ENCODE measurements at places on chromosomes 6 and 20.

- DNase-seq: peak; percentile 86
These were observed 69.3 kb downstream of the CLIC5 start for GRCh38 chr6:45946352-45946751.

DNA sequence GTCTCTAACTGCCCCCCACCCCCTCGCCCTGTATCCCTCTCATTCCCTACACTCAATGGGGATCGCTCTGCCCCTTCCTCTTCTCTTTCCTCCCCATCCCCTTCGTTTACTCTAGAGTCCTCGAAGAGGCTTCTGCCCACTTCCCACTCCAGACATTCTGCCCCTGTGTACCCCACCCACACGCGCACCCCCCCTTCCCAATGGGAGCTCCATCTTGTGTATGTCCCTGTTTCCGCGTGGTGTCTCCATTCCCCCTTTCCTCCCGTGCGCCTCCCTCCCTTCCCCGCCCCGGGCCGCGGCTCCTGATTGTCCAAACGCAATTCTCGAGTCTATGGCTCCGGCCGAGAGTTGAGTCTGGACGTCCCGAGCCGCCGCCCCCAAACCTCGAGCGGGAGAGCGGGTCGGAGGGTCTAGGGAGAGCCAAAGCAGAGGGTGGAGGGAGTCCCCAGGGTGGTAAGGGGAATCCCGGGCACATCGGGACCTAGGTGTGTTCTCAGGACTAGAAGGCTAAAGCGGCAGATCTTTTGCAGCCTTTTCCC is 679 bp upstream of the RING1 start:
- DNase-seq: no peak

DNA sequence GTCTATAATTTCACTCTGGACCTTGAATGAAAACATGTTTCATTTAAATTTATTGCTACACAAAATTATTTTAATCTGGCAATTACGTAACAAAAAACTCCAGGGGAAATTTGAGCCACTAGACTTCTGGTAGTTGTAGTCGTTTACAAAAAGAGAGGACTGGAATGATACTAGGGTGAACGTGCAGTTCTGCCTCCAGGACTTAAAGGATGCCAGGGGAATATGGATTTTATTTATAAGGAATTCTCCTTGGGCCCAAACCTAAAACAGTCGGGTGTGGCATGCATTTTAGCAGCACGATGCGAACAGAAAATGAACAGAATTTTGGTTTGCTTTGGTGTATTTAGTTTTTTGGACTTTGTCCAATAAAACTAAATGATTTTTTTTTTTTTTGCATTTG is 76.9 kb downstream of the PRL start:
- DNase-seq: no peak

DNA sequence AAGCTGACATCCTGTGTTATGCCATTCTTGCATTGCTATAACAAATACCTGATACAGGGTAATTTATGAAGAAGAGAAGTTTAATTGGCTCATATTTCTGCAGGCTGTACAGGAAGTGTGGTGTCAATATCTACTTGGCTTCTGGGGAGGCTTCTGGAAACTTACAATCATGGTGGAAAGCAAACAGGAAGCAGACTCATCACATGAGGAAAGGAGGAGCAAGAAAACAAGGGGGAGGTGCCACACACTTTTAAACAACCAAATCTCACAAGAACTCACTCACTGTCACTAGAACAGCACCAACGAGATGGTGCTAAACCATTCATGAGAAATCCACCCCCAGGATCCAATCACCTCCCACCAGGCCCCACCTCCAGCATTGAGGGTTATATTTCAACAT is 143.1 kb upstream of the GGTLC1 start:
- no peak for DNase-seq

DNA sequence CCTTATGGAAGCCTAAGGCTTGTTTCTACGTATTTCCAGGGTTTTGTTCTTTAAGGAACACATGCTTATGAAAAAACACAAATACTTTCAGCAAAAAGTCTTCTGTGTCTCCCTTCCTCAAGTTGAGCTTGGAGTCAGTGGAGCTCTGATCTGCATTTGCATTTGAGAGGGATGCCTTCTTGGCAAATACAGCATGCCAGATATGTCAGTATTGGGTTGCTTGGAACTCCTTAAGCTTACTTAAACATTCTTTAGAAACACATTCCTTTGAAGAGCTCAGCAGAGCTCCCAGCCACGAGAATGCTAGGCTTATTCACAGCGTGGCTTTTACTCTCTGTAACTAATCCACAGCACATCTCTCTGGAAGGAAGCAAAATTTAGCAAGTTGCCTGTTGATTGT is 68.3 kb downstream of the ANKRD6 start:
- no peak for DNase-seq

GRCh38 chr6:166202321-166202733 is 34.7 kb upstream of the TBXT start:
- no peak for DNase-seq

- DNase-seq: no peak
These were observed 113.1 kb downstream of the SYNDIG1 start for GRCh38 chr20:24582373-24583168.

GRCh38 chr20:18252597-18253451 is 35.5 kb upstream of the ZNF133 start:
- peak; percentile 31 for DNase-seq

DNA sequence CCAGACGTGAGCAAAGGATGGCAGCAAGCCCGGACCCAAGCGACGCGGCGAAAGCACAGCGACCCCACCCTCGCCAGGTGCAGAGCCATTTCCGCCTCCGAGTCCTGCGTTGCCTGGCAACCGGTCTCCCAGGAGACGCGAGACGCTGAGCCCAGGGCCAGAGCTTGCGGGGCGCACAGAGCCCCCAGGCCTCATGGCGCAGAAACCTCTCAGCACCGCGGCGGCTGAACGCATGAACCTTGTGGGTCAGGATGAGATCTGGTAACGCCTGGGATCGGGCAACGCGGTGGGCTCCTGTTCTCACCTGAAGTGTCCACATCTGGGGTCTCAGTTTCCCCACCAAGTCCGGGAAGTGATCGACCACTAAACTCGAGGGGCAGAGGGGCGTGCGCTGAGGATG is 77.7 kb downstream of the ANKRD60 start:
- DNase-seq: no peak

DNA sequence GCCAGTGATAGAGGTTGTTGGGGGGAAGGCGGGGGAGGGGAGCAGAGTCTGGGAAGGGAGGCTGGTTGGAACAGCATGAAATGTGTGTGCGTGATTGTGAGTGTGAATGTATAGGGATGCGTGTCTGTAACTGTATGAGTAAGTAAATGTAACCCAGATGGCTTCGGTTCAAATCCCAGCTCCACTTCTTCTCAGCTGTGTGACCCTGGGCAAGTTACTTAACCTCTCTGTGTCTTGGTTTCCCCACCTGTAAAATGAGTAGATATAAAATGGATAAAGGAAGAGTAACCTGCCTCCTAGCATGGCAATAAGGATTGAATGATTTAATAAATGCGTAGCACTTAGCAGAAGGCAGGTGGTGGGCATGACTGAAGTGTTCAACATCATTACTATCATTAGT is 24.1 kb downstream of the MAFB start:
- no peak for DNase-seq

DNA sequence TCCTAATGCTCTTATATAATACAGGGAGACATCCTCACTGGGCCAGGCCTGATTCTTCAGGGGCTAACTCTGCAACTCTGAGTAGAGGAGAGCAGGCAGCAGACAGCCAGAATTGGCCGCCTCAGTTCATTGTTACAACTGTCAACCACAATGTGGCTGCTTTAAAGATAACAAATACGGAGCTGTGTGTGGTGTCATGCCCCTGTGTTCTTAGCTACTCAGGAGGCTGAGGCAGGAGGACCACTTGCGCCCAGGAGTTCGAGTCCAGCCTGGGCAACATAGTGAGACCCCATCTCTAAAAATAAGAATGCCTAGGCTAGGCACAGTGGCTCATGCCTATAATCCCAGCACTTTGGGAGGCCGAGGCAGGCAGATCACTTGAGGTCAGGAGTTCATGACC is 34.3 kb downstream of the CEP250 start:
- DNase-seq: no peak

DNA sequence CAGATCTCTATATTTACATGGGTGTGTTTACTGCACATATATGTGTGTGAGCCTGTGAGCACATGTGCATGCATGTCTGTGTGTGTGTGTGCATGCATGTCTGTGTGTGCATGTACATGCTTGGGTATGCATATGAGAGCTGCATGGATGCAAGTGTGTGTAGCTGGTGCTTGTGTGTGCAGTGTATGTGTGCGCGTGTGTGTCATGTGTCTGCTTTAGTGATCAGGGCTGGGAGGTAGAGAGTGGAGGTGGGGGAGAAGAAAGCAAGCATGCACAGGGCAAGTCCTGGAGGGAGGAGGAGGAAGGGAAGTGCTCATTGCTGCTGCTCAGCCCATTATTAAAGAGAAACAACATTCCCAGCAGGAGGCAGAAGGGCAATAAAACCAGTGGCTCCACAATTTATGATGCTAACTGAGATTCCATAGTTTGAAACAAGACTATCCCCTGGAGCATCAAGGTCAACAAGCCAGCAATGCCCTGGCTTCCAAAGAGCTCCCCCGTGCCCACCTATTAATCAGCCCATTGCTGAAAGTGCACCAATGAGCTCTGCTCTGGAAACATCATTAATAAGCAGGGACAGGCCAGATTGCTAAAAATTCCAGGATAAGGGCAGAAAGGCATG is 414.0 kb downstream of the MAFB start:
- DNase-seq: no peak

DNA sequence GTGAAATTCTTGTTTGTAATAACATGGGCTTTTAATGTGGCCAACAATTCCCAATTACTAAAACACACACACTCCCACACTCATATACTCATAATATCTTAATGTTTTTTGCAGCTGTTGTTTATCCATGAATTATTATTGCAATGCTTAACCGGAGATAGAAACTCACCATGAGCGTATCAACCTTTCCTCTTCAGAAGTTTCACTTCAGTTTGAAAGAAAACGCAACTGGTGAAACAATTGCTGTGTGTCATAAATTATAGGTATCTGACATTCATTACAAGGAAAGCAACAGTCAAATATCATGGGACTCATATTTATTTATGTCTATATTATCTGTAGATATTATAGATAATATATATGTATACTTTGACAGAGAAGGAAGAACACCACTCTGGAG is 104.1 kb downstream of the HDGFL1 start:
- no peak for DNase-seq

- DNase-seq: no peak
These were observed 500.4 kb downstream of the COL12A1 start for GRCh38 chr6:74705451-74705850.

DNA sequence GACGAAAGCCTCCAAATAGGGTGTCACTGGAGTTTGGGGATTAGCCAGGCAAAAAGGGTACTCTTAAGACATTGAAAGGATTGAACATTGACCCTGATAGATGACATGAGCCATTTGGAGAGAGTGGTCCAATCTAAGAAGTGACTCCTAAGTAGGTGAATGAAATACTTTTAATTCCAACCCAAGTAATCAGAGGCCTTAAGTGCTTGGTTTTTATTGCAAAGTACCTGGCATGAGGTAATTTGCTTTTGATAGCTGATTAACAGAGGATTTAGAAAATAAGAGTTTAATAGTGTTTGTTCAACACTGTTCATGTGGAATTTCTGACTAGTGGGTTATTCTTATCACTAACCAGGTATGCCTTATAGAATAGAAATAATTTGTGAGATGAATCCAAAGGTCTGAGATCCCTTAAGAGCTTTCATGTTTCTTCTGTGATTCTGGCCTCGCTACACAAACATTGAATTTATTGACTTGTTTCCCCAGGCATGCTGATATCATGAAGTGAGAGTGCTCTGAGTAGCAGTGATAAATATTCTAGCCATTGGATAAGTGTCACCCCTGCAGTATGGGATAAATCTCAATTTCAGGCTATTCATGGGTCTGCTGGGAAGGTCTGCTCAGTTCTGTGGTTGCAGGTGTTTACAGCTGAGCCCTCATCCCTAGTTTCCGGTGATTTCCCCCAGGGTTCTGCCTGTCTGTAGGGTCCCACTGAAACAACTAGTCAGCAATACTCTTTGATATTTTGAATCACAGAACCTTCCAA is 6.5 kb downstream of the NCOA7 start:
- DNase-seq: no peak

- peak; percentile 89 for DNase-seq
These were observed 24.2 kb downstream of the NQO2 start for GRCh38 chr6:3023663-3024483.

DNA sequence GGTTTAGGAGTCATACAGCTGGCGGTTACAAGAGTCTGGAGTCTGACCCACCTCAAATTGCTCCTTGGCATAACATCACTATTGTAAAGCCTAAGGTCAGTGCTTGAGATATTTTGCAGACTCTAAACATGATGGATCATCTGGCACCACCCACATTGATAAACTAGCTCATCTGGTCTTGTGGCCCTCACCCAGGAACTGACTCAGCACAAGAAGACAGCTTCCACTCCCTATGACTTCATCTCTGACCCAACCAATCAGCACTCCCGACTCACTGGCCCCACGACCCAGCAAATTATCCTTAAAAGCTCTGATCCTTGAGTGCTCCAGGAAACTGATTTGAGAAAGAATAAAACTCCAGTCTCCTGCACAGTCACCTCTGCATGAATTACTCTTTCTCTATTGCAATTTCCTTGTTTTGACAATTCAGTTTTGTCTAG is 115.9 kb downstream of the CD24 start:
- DNase-seq: peak; percentile 62

DNA sequence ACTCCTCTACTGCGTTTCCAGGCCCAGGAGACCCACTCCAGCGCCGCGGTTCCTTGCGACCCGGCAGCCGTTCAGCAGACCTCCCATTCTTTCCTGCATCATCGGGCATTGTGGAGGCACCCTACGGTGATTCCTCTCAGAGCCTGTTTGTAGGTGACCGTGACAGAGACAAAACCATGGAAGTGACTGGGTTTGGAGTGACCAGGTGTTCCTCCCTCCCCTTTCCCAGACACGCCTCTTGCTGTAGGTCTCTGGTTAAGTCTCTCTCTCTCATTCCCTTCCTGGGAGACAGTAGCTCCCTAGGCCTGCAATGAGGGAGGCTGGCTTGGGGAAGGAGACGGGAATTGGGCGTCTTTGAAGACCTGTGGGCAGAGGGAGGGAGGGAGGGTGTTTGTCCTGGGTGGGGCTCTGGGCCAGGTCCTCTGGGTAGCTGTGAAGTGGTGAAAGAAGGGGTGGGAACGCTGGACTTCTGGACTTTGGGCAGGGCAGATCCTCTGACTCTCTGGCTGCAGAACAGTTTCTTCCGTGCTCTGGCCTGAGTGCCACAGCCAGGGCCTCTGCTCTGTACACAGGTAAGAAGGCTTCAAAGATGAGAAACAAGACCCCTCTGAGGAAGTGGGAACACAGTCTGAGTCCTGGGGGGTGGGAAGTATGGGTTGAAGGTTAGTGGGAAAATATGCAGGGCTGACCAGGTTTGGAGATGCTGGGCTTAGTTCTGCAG is 763 bp downstream of the KLC4 start:
- no peak for DNase-seq

GRCh38 chr6:36759148-36759759 is 61.6 kb downstream of the RAB44 start:
- peak; percentile 50 for DNase-seq

- DNase-seq: no peak
These were observed 376.8 kb upstream of the RUNX2 start for GRCh38 chr6:44951253-44951747.

- DNase-seq: no peak
These were observed 95.0 kb upstream of the MLN start for GRCh38 chr6:33898771-33899170.

GRCh38 chr20:8364734-8365078 is 232.6 kb downstream of the PLCB1 start:
- DNase-seq: no peak
